AG04450 (cell line): ENCODE measurements at places on chromosomes 11 and 22. TPM values are rescaled to one million over a fixed set of nuclear protein-coding genes. Genes with fewer than 3 reads are reported as not detected.

DNA sequence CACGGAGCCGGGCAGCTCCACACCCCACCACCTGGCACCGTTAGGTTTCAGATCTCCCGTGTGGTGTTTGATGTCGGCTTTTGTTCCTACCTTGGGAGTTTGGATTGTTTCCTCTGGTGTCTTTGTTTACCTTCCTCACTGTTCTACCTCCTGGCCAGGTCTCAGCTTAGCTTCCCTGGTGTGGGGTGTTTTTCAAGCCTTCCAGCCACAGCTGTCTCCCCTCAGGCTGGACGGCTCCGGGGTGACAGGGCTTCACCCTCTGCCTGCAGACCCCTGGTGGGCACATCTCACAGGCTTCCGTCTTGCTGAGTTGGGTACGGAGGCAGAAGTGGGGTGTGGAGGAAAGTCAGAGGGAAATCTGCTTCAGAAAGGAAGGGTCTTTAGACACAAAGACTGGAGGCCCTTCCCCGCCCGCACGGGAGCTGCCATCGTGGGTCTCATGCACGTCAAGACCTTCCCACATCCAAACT lies 59.6 kb upstream of the EMID1 start:
- no peak for DNase-seq

DNA sequence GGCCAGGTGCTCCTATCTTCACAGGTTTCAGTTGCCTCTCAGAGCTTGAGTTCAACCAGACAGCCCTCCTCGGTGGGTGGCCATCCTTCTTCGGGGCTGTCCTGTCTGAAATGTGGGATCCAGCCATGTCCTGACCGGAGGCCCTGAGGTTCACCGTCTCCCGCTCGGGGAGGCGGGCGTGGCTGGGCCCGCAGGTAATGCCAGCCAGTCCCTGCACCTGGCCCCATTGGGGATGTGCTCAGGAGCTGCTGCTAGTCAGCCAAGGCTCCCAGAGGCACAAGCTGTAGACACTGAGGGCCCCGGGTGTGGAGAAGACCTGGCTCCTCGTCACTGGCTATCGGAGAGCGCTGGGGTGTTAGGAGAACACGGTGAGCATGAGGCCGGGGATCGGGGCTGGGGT lies 32.6 kb downstream of the TSPAN4 start:
- no peak for DNase-seq

DNA sequence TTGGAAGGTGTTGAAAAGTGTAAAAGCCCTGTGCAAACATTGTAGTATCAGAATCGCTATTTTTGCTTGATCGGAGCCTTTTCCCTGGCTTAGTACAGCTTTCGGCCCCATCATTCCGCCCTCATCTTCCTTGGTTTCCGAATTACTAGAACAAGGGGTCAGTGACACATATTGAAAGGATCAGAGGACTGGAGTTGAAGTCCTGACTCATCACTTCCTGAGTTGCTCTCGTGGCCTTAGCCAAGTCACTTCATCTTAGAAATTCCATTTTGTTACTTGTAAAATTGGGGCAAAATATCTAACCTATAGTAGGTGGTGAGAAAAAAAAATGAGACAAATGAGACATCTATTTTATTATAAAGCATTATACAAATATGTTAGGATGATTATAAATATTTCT lies 375.0 kb downstream of the NTM start:
- no peak for DNase-seq

The NEFH gene
- polyA plus RNA-seq = 1.6 and 2.0 TPM in 2 replicates

The KDELR3 gene
- polyA plus RNA-seq = 223 and 278 TPM in 2 replicates

The FOSL1 gene
- 7.9 and 16.1 TPM in 2 replicates for polyA plus RNA-seq

The ZP1 gene
- 0.48 and 0.65 TPM in 2 replicates for polyA plus RNA-seq

The CSF2RB gene
- polyA plus RNA-seq = not detected in 2 replicates
